GM12891 (cell line): ENCODE measurements at places on chromosomes 1 and 21.
A peak's percentile ranks its signal among the peaks of the same experiment; 100 is the strongest.

DNA sequence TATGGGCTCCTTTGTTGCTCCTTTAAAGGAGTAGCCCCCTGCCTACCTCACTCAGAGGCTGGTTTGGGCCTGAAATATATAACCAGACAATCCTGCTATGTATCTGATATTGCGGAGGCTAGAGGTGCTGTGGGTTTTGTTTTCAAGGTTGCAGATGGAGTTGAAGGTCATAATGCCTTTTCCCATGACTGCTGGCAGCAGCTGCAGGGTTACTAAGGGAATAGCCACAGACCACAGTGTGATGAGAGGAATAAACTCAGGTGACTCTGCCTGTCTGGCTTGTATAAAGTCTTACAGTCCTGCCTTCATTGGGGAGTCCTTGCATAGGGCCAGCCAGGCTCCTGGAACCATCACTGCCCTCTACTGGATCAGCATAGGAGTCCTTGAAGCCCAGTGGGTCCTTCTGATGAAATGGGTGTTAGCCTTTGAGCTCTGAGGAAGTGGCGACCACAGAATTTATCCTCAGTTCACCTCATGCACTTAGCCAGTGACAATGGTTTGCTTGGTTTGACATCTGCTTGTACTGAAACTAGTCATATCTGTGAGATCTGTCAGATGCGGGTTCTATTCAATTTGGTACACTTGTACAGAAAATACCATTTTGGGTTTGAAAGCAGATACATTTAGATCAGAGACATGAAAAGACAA, 174.4 kb upstream of the HMCN1 start:
- peak; percentile 33 for DNase-seq

DNA sequence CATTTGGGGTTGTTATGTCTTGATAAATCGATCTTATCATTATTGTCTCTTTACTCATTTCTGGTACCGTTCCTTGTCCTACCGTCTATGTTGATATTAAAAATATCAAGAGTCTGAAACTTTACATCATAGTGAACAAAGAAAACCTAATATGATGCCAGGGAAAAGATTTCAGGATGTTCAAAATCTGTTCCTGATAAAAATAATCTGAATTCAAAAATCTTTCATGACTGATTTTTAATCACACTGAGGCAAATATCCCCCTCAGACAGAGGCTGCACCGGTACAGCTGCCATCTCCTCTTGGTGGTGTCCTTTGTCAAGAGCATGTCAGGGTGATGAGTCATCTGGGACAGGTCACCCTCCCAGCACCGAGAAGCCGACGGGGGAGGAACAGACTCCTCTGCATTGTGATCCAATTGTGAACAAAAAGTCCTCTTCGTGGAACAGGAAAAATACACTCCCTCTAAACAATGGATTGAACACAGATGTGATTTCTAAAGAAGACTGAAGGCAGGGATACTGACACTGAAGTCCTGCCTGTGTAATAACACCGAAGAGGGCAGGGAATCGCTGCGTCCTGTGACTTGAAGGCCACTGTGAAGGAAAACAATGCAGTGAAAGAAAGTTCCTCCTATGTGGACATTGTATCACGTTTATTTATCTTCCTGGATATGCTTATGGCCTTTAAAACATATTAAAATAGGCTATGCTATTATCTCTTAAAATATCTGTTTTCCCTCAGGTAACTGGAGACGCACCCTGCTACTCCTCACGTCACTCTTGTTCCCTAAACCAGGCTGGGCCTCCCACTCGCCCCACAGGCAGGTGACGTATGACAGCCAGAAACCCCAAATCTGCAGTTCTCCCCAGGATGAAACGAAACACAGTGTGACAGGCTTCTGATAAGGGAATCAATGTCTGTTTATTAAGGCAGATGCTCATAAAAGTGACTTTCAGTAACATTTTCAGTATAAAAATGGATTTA, 4.3 kb upstream of the SPATC1L start:
- no peak for DNase-seq

- no peak for DNase-seq
Observed at GRCh38 chr1:110293601-110294104, 45.5 kb upstream of the RBM15 start.

- DNase-seq, result no peak
Observed at GRCh38 chr1:26582836-26583460, 53.4 kb downstream of the RPS6KA1 start.

- DNase-seq, result no peak
Observed at GRCh38 chr1:227378181-227378580, 59.9 kb upstream of the CDC42BPA start.

GRCh38 chr1:195894411-195894810, 713.8 kb downstream of the KCNT2 start:
- DNase-seq, result no peak

GRCh38 chr1:115969509-115969908, 6.8 kb upstream of the SLC22A15 start:
- DNase-seq, result no peak

GRCh38 chr1:25146451-25146855, 85.8 kb downstream of the SYF2 start:
- DNase-seq, result no peak

- no peak for DNase-seq
Observed at GRCh38 chr1:59236721-59237545, 60.0 kb upstream of the FGGY start.

GRCh38 chr21:31335957-31336738, 7.9 kb downstream of the TIAM1 start:
- no peak for DNase-seq

DNA sequence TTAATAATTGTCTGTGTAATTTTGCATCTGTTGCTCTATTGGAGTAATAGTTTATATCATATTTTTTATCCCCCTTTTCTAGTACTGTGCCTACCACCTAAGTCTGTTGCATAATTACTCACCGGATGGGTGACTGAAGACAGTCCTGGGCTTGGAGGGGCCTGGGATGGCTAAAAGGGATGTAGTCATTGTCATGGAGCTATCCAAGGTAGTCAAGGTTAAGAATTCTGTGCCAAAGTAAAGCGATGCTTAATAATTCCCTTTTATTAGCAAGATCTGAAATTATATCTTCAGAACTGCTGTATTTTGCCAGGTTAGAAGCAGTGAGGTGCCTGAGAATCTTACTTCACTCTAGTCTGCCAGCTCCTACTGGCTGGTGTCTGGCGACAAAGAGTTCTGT, 61.6 kb downstream of the KDM1A start:
- no peak for DNase-seq

DNA sequence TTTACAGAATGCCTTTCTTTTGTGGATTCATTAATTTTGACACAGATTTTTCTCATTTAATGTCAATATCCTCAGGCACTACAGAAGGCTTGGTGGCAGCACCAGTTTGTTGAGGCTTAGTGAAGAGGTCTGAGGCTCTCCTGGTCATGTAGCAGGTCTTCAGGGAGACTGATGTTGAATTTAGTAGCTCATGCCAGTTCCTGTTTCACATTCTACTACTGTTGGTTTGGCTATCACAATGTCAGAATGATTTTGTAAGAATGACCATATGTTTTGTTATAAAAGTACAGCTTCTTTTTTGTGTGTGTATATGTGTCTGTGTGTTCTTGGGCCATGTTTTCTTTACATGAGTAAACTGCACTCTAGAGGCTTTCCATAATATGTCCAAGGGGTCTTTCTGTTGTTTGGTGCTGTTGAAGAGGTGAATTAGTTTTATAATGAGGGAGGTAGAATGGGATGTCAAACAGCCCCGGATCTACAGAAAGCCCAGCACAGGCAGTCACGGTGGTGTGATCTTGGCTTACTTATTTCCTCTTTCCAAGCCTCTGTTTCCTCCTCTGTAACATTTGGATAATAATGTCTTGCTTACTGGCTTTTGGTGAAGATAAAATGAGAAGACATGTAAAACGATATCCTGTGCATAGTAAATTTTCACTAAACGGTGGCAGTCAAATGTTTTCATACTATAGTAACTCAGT, 32.0 kb downstream of the C1orf21 start:
- DNase-seq, result no peak

- no peak for DNase-seq
Observed at GRCh38 chr1:39672551-39672947, 642 bp upstream of the NT5C1A start.

DNA sequence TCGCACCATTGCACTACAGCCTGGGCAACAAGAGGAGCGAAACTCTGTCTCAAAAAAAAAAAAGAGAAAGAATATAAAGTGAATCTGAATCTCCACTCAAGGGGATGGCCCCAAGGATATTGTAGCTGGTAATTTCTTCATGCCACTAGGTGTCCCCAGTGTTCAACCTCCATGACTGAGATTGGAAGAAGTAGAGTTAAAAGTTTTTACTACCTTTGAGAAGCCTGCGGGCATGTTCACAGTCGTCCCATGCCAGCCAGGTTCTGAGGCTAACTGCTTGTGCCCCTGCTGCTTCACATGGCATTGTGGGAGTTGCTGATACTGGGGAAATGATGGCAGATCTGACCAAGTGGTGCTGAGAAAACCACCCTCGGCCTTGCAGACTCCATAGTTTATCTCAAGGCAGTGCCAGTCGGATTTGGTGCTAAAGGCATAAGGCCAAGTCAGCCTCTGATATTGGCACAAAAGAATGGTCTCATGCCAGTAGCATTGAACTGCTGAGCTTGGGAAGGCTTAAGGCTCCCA, 10.8 kb upstream of the SHISA4 start:
- no peak for DNase-seq

- no peak for DNase-seq
Observed at GRCh38 chr1:201887116-201887866, 1.4 kb upstream of the SHISA4 start.

DNA sequence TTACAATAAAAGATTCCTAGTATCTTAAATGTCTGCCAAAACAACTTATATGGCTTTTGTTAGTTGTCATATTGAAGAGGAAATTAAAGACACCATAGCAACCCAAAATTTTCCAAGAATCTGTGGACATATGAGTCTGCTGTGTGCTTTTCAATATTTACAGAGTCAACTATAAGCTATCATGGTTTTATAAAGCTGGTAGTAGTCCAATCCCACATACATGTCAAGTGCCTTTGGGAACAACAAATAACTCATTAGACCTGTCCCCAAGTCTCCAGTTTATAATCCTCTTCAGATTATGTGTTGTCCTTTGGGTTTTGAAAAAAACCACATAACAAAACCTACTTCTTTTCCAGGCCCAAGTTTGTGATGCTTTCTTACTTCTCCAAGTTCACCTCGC, 293.8 kb upstream of the USP25 start:
- DNase-seq, result no peak

DNA sequence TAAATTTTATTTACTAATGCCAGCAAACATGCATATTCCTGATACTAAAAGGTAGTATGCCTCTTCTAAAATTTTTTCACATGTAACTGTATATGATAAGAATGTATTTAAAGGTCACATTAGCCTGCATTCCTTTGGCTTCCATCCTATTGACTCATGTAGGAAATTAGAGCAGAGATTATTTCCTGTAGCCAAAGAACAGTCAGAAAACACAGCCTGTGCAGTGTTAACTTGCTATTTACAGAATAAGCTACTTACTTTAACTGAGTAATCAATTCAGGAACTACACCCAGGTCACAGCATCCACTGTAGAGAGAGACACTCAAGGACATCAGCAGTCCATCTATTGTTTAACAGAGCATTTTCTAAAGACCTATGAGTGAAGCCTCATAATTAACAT, 154.5 kb upstream of the ADGRL4 start:
- no peak for DNase-seq

DNA sequence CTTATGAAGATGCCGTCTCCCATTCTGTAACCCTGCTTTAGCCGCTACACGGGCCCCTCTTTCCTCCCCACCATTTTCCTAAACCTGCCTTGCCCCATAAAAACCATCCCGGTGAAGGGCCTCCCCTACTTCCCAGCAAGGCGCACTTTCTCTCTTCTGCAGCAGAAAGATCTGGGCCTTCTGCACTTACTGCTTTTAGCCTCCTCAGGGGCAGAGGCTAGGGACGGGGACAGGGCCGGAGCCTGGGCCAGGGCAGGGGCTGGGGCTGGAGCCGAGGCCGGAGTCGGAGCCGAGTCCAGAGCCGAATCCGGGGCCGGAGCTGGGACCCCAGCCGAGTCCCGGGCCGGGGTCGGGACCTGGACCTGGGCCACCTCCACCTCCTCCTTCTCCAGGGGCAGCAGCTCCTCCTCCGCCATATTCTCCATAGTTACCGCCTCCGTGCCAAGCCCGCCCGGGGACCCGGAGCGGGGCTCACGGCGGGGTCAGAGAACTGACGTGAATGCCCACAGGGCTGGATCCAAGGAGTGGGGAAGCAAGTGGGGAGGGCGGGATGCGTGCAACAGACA, 382 bp downstream of the TRMT1L start:
- DNase-seq, result peak; percentile 32

GRCh38 chr1:163171826-163172225, 30.9 kb downstream of the RGS5 start:
- DNase-seq, result no peak

DNA sequence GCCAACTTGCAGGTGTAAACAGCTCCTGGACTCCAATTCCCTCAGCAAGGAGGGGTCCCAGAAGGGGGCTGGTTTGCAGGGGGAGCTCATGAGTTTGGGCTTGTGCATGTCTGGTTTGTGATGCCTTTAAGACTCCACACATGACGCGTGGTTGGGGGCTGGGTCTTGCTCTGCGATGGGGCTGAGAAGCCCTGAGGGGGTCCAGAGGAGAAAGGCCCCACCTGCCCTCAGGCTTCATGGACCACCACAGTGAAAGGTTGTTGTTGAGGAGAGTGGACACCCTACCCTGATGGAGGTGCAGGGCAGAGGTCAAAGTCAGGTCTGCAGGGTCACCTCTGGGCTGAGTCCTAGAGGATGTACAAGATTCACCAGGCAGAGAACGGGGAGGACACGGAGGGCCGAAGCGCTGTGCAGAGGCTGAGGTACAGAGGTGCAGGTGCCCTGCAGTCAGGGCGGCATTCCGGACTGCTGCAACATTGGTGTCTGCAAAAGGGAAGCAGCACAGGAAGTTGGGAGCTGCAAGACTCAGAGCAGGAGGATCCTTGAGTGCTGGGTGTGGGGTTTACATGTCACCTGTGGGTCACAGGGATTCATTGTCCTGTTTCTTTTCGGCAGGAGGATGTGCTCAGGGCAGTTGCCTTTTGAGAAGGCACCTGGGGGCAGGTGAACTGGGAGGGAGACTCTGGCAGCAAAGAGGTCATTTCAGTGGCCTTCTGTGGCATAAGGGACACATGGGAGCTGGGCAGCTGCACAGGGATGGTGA, 399.4 kb downstream of the PTPRU start:
- DNase-seq, result no peak

GRCh38 chr1:52627028-52627427, 5.9 kb upstream of the SHISAL2A start:
- no peak for DNase-seq

DNA sequence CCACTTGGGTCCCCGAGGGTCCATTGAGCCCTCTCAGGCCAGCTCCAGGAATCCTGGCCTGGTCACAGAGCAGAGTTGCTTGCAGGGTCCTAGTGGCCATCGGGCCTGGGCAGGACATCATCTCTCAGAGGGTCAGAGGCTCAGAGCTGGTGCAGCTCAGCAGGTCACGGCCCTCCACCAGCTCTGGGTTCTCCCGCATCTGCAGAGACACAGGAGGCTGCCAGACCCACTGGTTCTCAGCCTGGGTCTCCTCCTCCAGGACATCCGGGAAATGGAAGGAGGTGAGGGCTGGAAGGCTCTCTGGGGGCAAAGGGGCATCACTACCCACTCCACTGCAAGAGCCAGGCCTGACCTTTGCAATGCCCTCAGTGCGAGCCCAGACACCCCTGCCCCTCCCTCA, 6.5 kb downstream of the TMEM54 start:
- no peak for DNase-seq

- DNase-seq, result no peak
Observed at GRCh38 chr1:178438432-178438831, 58.3 kb downstream of the CLEC20A start.

GRCh38 chr1:62407398-62408009, 29.3 kb upstream of the USP1 start:
- DNase-seq, result no peak
